Fibroblast of skin of left biceps (primary cell): ENCODE measurements at places on chromosomes 5 and 9.

- DNase-seq: no peak
These were observed 5.8 kb upstream of the RECK start for GRCh38 chr9:36030871-36031270.

GRCh38 chr9:38301376-38302106, 91.0 kb upstream of the ALDH1B1 start:
- DNase-seq: no peak

GRCh38 chr9:131580358-131580757, 35.0 kb downstream of the PRRT1B start:
- no peak for DNase-seq

- no peak for DNase-seq
These were observed 7.2 kb downstream of the ENTPD8 start for GRCh38 chr9:137433916-137434431.

GRCh38 chr9:133161547-133161950, 2.2 kb downstream of the GBGT1 start:
- no peak for DNase-seq

GRCh38 chr9:133794016-133794760, 56.0 kb upstream of the SARDH start:
- DNase-seq: no peak

DNA sequence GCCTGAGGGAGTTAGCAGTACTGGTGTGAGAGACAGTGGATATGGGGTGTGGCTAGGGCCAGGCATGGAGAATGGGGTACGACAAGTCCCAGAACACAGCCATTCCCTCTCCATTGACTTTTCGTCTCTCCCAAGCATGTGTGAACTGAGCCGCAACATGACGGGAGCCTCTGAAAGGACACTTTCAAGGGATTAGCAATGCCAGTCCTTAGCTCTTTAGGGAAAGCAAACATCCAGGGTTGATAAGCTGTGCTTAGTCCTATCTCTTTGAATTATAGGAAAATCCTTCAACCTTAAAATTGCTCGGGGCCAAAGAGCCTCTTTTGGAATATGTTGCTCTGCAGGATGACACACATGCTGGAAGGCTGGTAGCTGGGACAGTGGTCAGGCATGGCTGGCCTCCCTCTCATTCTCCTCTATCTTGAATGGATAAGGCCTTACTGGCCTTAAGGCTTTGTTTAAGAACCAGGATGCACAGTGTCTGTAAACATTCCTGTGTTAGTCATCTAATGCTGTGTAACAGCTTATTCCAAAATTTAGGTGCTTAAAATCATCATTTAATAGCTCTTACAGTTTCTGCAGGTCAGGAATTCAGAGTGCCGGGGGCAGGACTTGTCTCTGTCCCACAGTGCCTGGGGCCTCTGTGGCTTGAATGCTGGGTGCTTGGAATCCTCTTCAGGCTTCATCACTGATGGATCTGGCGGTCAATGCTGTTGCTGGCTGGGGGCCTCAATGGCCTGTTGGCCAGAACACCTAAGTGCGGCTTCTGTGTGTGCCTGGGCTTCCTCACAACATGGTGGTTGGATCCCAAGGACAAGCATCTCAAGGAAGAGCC, 95.3 kb downstream of the PTTG1 start:
- no peak for DNase-seq

DNA sequence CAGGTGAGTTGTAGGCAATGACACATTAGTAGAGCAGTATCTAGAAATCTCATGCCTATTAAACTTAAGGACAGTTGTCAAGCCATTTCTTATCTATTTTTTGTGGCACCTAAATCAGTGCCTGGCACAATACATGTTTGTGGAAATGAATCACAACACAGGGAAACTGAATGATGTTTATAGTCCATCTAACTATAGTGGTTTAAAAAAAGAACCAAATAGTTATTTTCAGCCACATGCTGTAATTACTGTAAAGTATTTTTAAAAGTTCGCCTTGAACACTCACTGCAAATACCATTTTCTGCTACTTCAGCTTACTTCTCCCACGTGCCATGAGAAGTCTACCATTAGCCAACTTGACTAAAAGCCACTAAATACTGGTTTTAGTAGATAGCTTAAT, 21.9 kb downstream of the FNBP1 start:
- no peak for DNase-seq

- DNase-seq: peak; percentile 41
These were observed 720 bp downstream of the TUSC1 start for GRCh38 chr9:25677301-25678146.

GRCh38 chr5:17400724-17401469, 97.1 kb upstream of the TAF11L2 start:
- DNase-seq: no peak

GRCh38 chr5:144915452-144915851, 744.8 kb downstream of the KCTD16 start:
- DNase-seq: no peak

DNA sequence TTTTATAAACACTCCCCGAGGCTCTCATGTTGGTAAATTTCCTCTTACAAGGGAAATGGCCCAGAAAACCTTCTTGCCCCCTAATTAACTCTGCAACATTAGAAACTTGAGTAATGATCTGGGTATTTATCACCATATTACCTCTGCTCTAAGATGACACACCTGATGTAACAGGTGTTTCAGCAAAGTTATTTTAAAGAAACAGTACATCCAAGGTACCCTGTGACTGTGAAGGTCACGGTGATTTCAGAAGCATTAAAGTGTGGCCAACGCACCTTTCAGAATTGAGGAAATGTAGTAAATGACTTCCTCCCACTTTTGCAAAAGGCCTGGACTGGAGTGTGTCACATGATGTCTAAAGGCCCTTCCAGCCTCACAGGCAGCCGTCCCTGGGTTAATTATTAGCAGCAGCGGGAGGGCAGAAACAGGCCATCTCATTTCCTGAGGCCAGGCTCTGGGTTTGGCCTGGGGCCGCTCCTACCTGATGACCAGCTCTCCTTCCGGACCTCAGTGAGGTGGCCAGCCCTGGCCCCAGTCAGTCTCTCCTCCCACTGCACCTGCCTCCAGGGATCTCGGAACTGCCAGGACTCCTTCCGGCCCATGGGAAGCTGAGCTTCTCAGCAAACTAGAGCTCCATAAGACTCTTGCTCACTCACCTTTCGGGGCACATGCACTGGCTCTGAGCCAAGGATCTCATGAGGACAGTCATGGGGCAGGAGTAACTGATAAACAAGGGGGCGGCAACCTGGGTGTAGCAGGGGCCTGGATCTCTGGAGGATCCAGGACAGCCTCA, 20.7 kb downstream of the PTPN3 start:
- DNase-seq: no peak

DNA sequence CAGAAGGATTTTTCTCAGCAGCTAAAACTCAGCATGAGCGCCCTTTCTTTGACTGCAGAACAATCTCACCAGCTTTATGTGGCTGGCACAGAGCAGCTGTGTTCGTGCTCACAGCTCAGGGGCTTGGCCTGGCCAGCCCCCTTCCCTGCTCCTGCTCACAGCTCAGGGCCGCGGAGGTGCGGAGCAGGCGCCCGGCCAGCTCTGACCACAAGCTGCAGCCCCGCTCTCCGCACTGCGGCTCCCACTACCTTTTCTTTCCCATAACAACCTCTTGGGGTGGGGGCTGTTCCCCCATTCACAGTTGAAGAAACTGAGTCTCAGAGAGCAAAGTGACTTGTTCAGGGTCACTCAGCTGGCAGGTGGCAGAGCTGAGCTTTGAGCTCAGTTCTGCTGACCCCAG, 34.0 kb upstream of the PHYKPL start:
- DNase-seq: no peak
